Omental fat pad (tissue), 4 donors: ENCODE measurements at places on chromosomes 6 and 20. TPM values are rescaled to one million over a fixed set of nuclear protein-coding genes. Genes with fewer than 3 reads are reported as not detected.

The HSPA1L gene
- 3.0 TPM for total RNA-seq

The CRISP3 gene
- total RNA-seq: not detected

The DEFB124 gene
- 2.7 TPM for total RNA-seq

The HSP90AB1 gene
- total RNA-seq: 553 TPM

The OOEP gene
- not detected for total RNA-seq
